Neuronal stem cell (in vitro differentiated cells): ENCODE measurements at places on chromosomes 1 and 21.

DNA sequence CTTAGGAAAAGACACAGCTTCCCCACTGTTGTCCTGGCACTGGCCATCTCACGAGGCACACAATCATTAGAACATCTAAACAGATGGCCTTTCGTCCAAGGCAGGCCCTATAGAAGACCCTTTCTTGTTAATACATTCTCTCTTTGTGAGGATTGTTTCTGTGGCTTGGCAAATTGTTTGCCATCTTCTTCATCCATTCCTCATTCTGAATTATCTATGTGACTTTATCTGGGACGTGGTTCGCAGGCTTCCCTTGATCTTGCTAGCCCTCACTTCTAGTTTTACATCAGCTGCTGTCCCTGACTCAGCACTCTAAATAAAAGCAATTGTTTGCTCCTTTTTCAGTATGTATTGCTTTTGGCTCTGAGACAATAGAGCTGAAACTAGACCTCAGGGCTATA, 101.1 kb upstream of the ZC3H11B start:
- no peak overlapping the region for H3K27ac ChIP-seq
- H3K36me3 ChIP-seq, result no peaks in the 10 kb centered on the region
- DNase-seq, result no peak
- no peak overlapping the region for H3K4me3 ChIP-seq

GRCh38 chr1:7669559-7670311, 101.4 kb upstream of the VAMP3 start:
- DNase-seq, result no peak
- no peaks in the 10 kb centered on the region for H3K36me3 ChIP-seq
- H3K27me3 ChIP-seq, result no peaks in the 10 kb centered on the region
- no peak overlapping the region for H3K4me3 ChIP-seq
- H3K4me1 ChIP-seq, result peaks cover 39% of the 10 kb centered on the region

DNA sequence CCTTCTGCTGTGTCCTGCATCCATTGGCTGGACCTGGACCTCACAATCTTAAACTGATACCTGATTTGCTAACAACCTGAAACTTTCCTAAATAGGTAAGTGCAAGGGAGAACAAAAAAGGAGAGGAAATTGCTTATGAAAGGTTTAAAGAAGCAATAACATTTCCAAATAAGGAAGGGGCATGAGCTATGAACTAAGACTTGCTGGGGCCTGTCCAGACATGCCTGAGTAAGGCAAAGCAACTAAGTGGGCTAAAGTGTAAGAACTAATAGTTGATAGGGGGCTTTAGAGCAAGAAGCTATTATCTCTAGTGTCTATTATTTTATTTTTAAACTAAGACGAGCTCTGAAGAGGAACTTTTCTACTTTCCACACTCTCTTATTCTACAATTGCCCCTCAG, 11.6 kb downstream of the JMJD4 start:
- no peak for DNase-seq
- H3K27me3 ChIP-seq, result no peaks in the 10 kb centered on the region
- H3K27ac ChIP-seq, result no peak overlapping the region
- no peak overlapping the region for H3K4me3 ChIP-seq
- no peaks in the 10 kb centered on the region for H3K36me3 ChIP-seq

GRCh38 chr1:231512147-231512698, 16.2 kb upstream of the TSNAX start:
- no peak for DNase-seq
- no peaks in the 10 kb centered on the region for H3K27me3 ChIP-seq
- no peaks in the 10 kb centered on the region for H3K36me3 ChIP-seq
- no peak overlapping the region for H3K27ac ChIP-seq

GRCh38 chr1:150572918-150573647, 6.3 kb downstream of the MCL1 start:
- no peak overlapping the region for H3K4me3 ChIP-seq
- H3K4me1 ChIP-seq, result peaks cover 12% of the 10 kb centered on the region
- no peaks in the 10 kb centered on the region for H3K27me3 ChIP-seq
- no peak for DNase-seq
- peaks cover 21% of the 10 kb centered on the region for H3K36me3 ChIP-seq

- H3K36me3 ChIP-seq, result no peaks in the 10 kb centered on the region
- H3K27ac ChIP-seq, result no peak overlapping the region
- peaks cover 20% of the 10 kb centered on the region for H3K4me1 ChIP-seq
- H3K4me3 ChIP-seq, result no peak overlapping the region
- H3K27me3 ChIP-seq, result no peaks in the 10 kb centered on the region
Measured at GRCh38 chr1:216073793-216074595, 349.3 kb downstream of the USH2A start.

GRCh38 chr1:90400131-90400530, 317.0 kb downstream of the BARHL2 start:
- H3K27ac ChIP-seq, result no peak overlapping the region
- no peak for DNase-seq
- no peaks in the 10 kb centered on the region for H3K27me3 ChIP-seq
- no peaks in the 10 kb centered on the region for H3K36me3 ChIP-seq
- H3K4me1 ChIP-seq, result peaks cover 6% of the 10 kb centered on the region

DNA sequence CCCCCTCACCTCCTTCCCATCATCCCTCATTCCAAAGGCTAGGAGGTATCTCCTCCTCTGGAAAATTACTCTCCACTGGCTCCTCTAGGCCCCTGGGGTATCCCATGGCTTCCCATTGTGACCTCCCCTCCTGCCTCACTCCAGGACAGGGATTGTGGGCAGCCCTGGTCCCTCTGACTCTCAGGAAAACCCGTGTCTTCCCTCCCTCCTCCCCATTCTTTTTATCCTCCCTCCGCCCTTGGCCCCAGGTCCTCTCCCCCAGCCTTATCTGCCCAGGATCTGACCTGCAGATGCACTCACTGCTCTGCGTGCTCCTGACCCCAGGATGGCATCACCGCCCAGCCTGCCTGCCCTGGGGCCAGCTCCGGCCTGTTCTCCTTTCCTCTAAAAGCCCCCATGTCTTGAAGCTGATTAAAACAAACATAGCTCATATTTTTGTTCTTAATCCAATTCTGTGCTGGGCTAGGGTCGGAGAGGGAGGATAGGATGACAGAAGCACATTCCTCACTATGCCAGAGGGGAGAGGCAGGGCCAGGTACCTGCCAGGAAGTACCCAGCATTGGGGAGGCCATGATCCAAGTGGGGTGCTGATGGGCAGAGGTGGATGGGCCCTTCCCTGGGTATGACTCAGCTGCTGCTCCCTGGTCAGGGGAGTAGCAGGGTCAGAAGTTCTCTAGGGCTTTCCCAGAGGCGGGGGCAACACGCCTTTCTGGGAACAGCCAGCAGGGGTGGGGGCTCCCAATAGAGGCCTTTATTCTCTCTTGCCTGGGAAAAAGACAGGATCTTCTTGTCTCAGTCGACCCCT, 13.8 kb upstream of the UBL4B start:
- no peak overlapping the region for H3K27ac ChIP-seq
- no peak overlapping the region for H3K4me3 ChIP-seq
- H3K4me1 ChIP-seq, result no peaks in the 10 kb centered on the region
- no peak for DNase-seq

GRCh38 chr1:79042117-79042516, 35.6 kb upstream of the ADGRL4 start:
- no peak overlapping the region for H3K27ac ChIP-seq
- H3K4me3 ChIP-seq, result no peak overlapping the region
- H3K36me3 ChIP-seq, result no peaks in the 10 kb centered on the region
- no peak for DNase-seq

- no peak for DNase-seq
- peaks cover 5% of the 10 kb centered on the region for H3K4me1 ChIP-seq
- H3K36me3 ChIP-seq, result no peaks in the 10 kb centered on the region
- H3K27ac ChIP-seq, result no peak overlapping the region
- no peak overlapping the region for H3K4me3 ChIP-seq
Measured at GRCh38 chr1:2574350-2574749, 12.2 kb upstream of the PRXL2B start.

GRCh38 chr1:31063631-31064030, 1.9 kb downstream of the PUM1 start:
- peaks cover 5% of the 10 kb centered on the region for H3K36me3 ChIP-seq
- no peaks in the 10 kb centered on the region for H3K27me3 ChIP-seq
- peak overlapping the region; percentile 73 for H3K4me3 ChIP-seq
- no peak for DNase-seq
- no peaks in the 10 kb centered on the region for H3K4me1 ChIP-seq

DNA sequence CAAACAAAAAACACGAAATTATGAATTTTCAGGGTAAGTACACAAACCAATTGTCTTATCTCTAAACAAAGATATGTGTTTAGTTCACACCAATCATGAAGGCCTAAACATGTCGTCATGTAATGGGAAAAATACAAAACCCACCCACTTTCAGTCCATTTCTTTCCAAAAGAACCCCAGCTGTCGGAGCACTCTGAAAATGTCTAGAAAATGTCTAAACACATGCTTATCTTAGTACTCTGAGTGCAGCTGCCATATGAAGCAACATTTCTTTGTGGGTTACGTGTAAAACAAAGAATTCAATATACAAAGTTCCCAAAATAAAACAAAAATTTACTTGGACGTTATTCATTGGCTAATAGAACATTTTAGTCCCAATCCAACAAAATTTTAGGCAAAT, 22.7 kb downstream of the SERBP1 start:
- H3K27ac ChIP-seq, result no peak overlapping the region
- no peaks in the 10 kb centered on the region for H3K4me1 ChIP-seq

DNA sequence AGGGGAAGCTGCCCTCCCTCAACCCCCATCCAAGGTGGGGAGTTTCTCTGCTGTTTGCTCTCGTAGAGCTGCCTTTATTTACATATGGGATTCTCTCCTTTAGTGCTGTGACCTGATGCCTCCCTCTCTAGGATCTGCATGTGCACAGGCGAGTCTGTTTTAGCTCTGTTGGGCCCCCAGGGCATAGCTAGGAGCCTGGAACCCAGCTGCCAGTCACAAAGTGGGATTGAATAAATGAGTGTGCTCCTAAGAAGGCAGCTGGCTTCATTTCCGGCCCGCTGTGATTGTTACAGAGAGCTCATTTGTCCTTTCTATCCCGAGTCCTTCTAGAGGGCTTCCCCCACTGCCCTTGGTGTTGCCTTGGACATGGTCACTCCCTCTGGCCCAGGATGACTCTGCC, 176.6 kb downstream of the GRIK3 start:
- H3K4me1 ChIP-seq, result peaks cover 8% of the 10 kb centered on the region
- H3K27me3 ChIP-seq, result peaks cover 13% of the 10 kb centered on the region
- no peaks in the 10 kb centered on the region for H3K36me3 ChIP-seq
- H3K27ac ChIP-seq, result no peak overlapping the region

- no peak overlapping the region for H3K4me3 ChIP-seq
- H3K36me3 ChIP-seq, result no peaks in the 10 kb centered on the region
- no peak overlapping the region for H3K27ac ChIP-seq
Measured at GRCh38 chr1:234265321-234265720, 107.9 kb upstream of the COA6 start.

GRCh38 chr1:50405814-50406213, 17.4 kb downstream of the DMRTA2 start:
- no peak overlapping the region for H3K4me3 ChIP-seq
- no peaks in the 10 kb centered on the region for H3K36me3 ChIP-seq
- DNase-seq, result no peak
- H3K27me3 ChIP-seq, result peaks cover 1% of the 10 kb centered on the region
- H3K4me1 ChIP-seq, result no peaks in the 10 kb centered on the region

DNA sequence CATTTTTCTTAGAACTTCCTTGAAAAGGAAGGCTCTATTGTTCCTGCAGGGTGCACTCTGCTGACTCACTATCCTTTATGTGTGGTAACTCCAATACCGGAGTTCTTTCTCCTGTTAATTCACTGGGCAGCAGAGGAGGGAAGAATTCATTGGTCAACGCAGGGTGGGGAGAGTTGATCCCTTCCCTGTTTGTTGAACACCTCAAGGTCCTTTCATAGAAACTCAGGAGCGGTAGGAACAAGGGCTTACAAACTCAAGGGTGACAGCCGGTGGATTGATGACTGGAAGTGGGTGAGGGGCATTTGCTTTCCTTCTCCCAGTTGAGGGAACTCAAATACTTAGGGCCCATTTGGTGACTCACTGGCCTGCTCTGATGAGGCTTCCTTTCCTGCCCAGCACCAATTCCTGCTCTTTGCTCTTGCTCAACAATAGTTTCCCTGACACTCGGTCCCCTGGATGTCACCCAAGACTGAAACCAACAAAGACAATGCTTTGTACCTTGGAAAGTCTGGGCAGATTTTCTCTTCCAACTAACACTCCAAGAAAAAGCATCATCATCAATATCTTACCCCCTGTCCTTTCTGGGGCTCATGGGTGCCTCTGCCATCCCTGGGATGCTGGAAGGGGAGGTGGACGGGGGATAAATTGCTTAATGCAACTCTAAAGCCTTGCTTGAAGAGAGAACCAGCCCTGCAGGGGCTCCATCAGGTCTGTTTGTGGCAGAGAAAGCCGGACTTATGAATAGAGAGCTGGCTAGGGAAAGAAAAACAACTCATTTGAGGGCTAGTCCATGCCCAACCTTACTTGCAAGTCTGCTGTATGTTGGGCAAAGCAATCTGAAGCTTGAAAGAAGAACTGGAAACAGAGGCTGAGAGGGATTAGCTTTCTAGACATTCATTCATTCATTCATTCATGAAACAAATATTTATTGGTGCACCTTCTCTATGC, 9.3 kb downstream of the SLC26A9 start:
- no peak overlapping the region for H3K4me3 ChIP-seq
- peaks cover 4% of the 10 kb centered on the region for H3K27me3 ChIP-seq
- no peak for DNase-seq
- H3K4me1 ChIP-seq, result peaks cover 12% of the 10 kb centered on the region
- H3K27ac ChIP-seq, result peak overlapping the region; percentile 12

DNA sequence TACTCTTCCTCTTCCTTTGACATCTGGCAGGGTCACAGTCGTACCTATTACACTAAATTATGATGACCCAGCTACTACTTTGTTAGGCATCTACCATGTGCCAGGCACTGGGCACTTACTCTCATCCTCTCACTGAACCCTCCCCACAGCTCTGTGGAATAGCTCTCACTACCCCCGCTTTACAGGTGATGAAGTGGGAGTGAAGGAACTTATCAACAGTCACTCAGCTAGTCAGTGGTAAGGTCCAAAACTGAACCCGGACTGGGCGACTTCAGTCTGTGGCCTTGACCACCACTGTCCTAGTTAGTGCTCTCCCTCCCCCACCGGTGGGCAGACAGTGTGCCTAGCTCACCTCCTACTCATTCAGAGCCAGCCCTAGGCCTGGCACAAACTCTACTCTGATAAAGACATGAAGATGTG, 12.3 kb downstream of the ADGRB2 start:
- peaks cover 2% of the 10 kb centered on the region for H3K36me3 ChIP-seq
- DNase-seq, result no peak
- no peak overlapping the region for H3K4me3 ChIP-seq
- H3K27ac ChIP-seq, result no peak overlapping the region

DNA sequence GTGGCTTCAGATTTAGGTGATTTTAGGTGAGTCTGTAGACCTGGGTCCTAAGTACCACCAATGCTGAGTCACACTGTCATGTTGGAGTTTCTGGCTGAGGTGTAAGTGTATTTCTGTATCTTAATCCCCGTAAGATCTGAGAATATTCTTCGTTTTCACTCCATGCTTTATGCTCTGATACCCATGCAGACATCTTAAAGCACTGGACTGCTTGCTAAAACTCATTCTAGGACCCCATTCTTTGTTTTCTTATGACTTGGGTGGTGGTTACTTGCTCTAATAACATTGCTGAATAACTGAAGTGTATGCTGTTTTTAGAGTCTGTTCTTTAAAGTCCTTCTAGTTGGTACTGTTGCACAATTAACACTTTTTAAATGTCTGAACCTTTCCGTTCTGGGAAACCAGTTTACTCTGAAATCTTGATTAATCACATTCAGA, 36.6 kb downstream of the CDC42 start:
- peaks cover 4% of the 10 kb centered on the region for H3K36me3 ChIP-seq
- no peaks in the 10 kb centered on the region for H3K27me3 ChIP-seq
- peaks cover 4% of the 10 kb centered on the region for H3K4me1 ChIP-seq
- DNase-seq, result no peak

- H3K27ac ChIP-seq, result no peak overlapping the region
- no peak overlapping the region for H3K4me3 ChIP-seq
- no peaks in the 10 kb centered on the region for H3K4me1 ChIP-seq
- no peak for DNase-seq
Measured at GRCh38 chr21:17949421-17949820, 130.3 kb upstream of the C21orf91 start.
